Tongue (tissue), 3 donors: ENCODE measurements at places on chromosomes 13 and 19. TPM values are rescaled to one million over a fixed set of nuclear protein-coding genes. Genes with fewer than 3 reads are reported as not detected.
A peak's percentile ranks its signal among the peaks of the same experiment; 100 is the strongest.

- DNase-seq = no peak
Observed at GRCh38 chr19:3370214-3370720, 3.9 kb downstream of the NFIC start.

GRCh38 chr19:23823952-23824389 is 65.3 kb upstream of the ZNF681 start:
- no peak for DNase-seq

- no peak for DNase-seq
Observed at GRCh38 chr13:108733022-108733560, 103.7 kb downstream of the MYO16 start.

GRCh38 chr19:39382991-39383828 is 7.7 kb downstream of the PAF1 start:
- no peak for DNase-seq

DNA sequence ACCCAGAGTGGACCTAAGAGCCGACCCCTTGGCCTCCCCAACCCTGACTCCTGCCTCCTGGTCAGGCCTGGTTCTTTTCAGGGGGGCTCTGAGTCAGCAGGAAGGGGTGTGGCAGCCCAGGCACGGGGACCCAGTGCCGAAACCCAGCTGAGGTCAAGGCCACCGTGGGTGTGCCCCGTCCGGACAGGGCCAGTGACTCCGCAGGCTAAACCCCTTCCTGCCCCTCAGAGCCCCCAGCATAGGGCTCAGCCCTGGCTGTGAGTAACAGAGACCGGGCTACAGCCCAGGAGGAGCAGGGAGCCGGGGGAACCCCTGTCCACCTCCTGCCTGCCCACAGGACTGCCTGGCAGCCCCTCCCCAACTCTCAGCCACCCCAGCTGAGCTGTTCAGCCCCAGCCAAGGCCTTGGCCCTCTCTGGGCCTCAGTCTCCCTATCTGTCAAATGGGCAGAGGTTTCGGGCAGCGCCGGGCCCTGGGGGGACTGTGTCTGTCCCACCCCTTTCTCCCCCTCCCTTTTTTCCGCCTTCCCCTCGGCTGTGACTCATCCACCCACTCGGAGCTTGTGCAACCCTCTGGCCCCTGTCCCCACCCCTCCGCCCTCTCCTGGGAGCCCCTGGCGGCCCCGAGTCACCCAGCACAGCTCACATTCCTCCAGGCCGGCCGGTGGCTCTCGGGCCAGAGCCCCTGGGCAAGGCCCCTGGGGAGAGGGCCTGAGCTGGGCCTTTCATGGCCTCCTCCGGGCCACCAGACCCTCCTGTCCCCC is 8.6 kb downstream of the ZBTB7A start:
- peak; percentile 37 for DNase-seq

- DNase-seq = peak; percentile 87
Observed at GRCh38 chr19:58544591-58545285, 874 bp downstream of the TRIM28 start.

GRCh38 chr19:40136818-40137217 is 46.1 kb upstream of the ZNF780A start:
- no peak for DNase-seq

- DNase-seq = no peak
Observed at GRCh38 chr19:44164327-44164672, 600 bp upstream of the ZNF226 start.

Gene SPACA4
- total RNA-seq = not detected

Gene RDH8
- not detected for total RNA-seq

DNA sequence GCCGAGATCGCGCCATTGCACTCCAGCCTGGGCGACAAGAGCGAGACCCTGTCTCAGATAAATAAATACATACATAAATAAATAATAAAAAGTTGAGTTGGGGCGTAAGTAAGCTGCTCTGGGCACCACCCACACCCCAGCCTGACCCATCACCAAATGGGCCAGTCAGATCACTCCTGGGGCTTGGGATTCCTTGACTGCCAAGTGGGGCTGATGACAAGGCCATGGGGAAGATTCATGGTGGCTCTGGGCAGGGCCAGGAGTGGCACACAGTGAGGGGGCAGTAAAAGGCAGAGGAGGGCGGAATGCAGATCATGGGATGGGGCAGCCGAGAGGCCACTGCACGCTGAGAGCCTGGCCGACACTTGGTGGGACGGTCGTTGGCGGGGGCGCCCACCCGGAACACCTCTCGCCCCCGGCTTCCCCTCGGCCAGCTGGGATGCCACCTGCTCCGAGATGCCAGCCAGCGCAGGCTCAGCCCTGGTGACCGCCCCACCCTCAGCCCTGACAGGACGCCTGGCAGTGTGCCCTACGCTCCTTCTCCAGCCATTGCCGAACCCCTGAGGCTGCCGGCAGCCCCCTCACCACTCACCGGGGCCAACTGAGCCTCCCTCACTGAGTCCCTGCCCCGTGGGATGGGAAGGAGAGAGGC is 10.9 kb downstream of the ZNF653 start:
- no peak for DNase-seq
